H1 (cell line): ENCODE measurements at places on chromosomes 4 and X. TPM values are rescaled to one million over a fixed set of nuclear protein-coding genes. Genes with fewer than 3 reads are reported as not detected.

OPHN1 gene
- total RNA-seq = 2.5 and 3.5 TPM in 2 replicates

AMBN gene
- not detected in 2 replicates for total RNA-seq

TAF7L gene
- total RNA-seq = not detected in 2 replicates

SORBS2 gene
- total RNA-seq = 73.0 and 75.8 TPM in 2 replicates

FOXR2 gene
- not detected in 2 replicates for total RNA-seq

NXF2B gene
- total RNA-seq = not detected in 2 replicates

SLIT2 gene
- 11.7 and 13.7 TPM in 2 replicates for total RNA-seq

ANTXR2 gene
- 7.5 and 7.9 TPM in 2 replicates for total RNA-seq

AFP gene
- total RNA-seq = 9.9 and 10.4 TPM in 2 replicates

MAGEA6 gene
- total RNA-seq = not detected in 2 replicates

ADH7 gene
- total RNA-seq = not detected in 2 replicates

FAM9B gene
- total RNA-seq = not detected in 2 replicates

KLHL4 gene
- 16.0 and 16.9 TPM in 2 replicates for total RNA-seq

TSC22D3 gene
- total RNA-seq = 7.6 TPM in 2 replicates

SCFD2 gene
- 8.8 and 10.2 TPM in 2 replicates for total RNA-seq

PNPLA4 gene
- 12.8 and 14.3 TPM in 2 replicates for total RNA-seq

CSAG1 gene
- not detected in 2 replicates for total RNA-seq

SERPINA7 gene
- not detected in 2 replicates for total RNA-seq

EIF2S3 gene
- 244 and 259 TPM in 2 replicates for total RNA-seq

CXorf49 gene
- total RNA-seq = not detected in 2 replicates

EVC2 gene
- 5.9 and 6.4 TPM in 2 replicates for total RNA-seq

CFAP47 gene
- 0.04 TPM in 1 of 2 replicates, not detected in the other for total RNA-seq

FGA gene
- total RNA-seq = not detected in 2 replicates

EGFL6 gene
- total RNA-seq = 0.93 and 1.0 TPM in 2 replicates

WDR17 gene
- total RNA-seq = 3.3 and 3.4 TPM in 2 replicates

PDE6B gene
- 4.1 and 4.5 TPM in 2 replicates for total RNA-seq

ATP8A1 gene
- total RNA-seq = 12.2 and 14.9 TPM in 2 replicates

QRFPR gene
- total RNA-seq = 0.88 and 1.0 TPM in 2 replicates

MND1 gene
- 26.2 and 27.4 TPM in 2 replicates for total RNA-seq

PDE5A gene
- 29.5 and 32.4 TPM in 2 replicates for total RNA-seq

TEX13B gene
- total RNA-seq = 0.32 TPM in 1 of 2 replicates, not detected in the other

FRG2 gene
- not detected in 2 replicates for total RNA-seq

SPANXC gene
- total RNA-seq = not detected in 2 replicates

SHROOM3 gene
- 34.0 and 35.6 TPM in 2 replicates for total RNA-seq

TCP11X2 gene
- 0.25 and 0.32 TPM in 2 replicates for total RNA-seq
